Activated CD8-positive, alpha-beta memory T cell treated with anti-CD3 and anti-CD28 coated beads, Interleukin-2, amount 50 U/mL, for 4 hours (primary cell): ENCODE measurements at places on chromosomes 12 and 14.
A peak's percentile ranks its signal among the peaks of the same experiment; 100 is the strongest.

- no peak for DNase-seq
Observed at GRCh38 chr14:95220663-95221231, 63.4 kb upstream of the DICER1 start.

GRCh38 chr14:101494826-101495225, 66.5 kb upstream of the DIO3 start:
- DNase-seq = no peak

DNA sequence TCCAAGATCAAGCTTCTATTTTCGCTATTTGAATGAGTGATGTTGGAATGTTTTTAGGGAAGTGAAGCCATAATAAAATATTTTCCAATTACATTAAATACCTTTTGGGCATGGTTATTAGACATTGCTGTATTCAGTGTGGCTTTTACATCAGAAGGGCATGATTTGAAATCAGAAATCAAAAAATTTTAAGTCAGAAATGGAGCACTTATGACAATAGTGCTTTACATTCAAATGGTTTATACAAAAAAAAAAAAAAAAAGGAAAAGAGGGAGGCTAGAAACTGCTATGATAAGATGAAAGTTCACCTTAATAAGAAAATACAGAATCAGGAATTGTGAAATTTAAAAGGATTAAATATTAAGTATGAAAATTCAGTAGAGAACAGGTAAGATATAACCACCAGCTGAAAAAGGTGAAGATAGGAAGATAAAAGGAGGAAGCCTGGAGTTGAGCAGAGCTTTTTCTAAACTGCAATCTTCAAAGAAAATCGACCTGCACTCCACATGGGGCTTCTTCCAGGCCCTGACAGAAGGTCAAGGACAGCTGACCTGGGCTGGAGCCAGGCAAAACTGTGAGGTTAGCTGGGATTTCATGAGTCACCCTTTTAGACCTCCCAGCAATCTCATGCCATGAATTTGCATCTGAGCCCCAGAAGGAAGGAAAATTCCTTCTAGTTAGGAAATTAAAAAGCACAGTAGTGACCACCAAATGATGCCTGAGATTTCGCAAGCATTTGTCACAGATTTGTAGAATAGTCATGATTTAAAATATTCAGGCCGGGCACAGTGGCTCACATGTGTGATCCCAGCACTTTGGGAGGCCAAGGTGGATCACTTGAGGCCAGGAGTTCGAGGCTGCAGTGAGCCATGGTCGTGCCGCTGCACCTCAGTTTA, 23.4 kb upstream of the BMP4 start:
- no peak for DNase-seq

- no peak for DNase-seq
Observed at GRCh38 chr12:68970951-68971350, 38.0 kb upstream of the CPM start.

- no peak for DNase-seq
Observed at GRCh38 chr14:103216399-103216798, 93.1 kb downstream of the TNFAIP2 start.

DNA sequence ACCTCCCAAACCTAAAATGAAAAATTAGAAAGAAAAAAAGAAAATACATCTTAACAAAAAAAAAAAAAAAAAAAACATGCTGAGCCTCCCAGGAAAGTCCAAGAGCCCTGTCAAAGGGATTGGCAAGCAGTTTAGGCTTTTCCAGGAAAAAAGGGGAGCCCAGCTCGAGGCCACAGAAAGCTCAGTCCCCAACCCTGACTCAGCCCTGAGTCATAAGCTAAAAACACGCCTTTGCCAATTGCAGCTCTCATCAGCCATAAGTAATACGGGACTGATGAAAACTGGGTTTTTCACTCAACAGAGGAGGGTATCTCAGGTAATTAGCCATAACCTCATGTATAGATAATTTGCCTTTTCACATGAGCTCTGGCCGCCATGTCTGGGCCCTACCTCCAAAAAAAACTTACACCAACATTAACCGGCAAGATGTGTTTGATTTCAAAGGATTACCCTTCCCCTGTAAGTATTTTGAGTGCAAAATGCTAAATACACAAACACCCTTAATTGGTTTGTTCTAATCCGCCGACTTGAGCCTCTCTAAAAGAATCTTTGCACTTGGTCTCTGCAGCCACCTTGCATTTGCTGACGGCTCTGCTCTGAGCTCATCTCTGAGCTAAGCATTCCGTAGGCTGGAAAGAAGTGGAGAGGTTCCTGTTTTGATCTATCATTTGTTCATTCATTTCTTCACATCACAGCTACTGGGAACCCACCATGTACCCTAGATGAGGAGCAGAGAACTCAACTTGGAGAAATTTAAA, 319.2 kb downstream of the BCL11B start:
- DNase-seq = no peak

GRCh38 chr12:58915037-58915436, 5.3 kb downstream of the LRIG3 start:
- no peak for DNase-seq

GRCh38 chr14:58362798-58363412, 32.8 kb upstream of the TOMM20L start:
- DNase-seq = no peak

DNA sequence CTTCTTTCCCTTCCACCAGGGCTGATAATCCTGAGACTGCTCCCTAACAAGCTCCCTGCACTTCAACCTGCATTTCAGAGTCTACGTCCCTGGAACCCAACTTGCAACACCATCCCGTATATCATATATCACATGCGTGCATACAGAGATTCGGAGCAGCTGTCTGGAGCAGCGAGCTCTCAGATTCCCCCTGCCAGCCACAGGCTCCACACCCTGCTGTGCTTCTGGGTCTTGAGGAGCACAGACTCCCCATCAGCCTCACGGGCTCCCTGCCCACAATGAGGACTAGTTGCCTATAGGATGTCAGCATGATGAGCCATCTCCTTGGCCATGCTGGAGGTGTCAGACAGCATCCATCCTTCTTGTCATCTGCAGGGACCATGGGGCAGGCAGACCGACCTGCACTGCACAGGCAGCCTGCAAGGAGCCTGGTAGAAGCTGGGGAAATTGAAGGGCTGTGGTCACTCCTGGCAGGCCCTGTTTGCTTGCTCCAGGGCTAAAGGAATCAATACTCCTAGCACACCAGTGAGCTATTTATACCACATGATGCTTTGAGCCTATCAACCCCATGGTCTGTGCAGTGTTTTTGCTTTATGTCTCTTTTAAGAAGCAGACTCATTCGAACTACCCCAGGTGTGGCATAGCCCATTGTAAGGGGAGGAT, 19.6 kb upstream of the HDAC7 start:
- no peak for DNase-seq

- no peak for DNase-seq
Observed at GRCh38 chr12:62832558-62832957, 102.4 kb downstream of the PPM1H start.

DNA sequence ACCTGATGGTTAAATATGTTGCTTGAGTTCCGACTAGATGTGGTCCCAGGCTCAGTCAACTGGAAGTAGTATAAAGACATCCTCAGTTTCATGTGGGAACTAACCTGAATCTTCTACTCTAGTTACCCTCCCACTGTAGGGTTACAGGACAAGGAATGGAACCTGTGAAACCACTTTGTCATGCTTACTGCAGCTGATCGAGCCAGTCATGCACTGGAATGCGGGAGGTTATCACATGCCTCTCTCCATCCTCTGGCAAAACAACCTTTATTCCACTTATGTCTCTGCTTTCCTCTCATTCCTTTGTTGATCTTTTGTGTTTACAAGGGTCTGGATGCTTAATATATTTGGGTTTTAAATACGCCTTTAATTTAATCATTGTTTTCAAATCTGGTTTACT, 111.9 kb upstream of the DDHD1 start:
- no peak for DNase-seq

DNA sequence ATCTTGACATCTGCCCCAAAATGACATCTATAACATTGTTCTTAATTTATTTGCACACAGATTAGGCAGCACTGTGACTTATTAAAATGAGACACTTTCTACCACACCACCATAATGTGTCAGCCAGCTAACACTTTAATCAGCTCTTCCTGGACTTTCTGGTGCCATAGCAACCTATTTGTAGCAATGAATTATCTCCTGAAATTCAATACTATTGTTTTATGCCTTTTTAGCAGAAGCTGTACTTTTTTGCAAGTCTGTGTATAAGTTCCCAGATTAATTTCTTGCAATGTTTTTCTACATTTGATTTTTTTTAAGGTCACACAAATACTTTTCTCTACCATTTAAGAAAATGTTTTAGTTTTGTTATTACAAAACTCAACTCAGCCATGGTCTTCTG, 72.8 kb upstream of the SAV1 start:
- no peak for DNase-seq

- no peak for DNase-seq
Observed at GRCh38 chr12:113010701-113011100, 32.4 kb downstream of the OAS2 start.

- DNase-seq = no peak
Observed at GRCh38 chr14:23043145-23043544, 1.1 kb downstream of the PSMB11 start.

DNA sequence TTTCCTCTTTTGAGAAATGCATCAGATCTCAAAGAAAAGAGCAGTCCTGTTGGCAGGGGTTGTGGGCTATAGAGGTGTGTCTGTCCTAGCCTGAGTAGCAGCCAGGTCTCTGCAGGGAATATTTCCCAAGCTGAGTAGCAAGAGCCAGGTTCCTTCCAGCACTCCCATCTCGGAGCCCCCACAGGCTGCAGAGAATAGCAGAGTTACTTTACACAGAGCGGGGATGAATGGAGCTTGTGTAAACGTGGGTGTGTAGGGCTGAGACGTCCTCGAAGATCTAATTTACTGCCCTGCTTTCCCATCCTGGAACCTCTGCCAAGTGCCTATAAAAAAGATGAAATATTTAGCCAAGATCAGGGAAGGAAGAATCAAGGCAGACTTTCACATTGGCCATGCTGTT, 156.6 kb downstream of the TSPAN9 start:
- DNase-seq = no peak

- DNase-seq = no peak
Observed at GRCh38 chr12:24997970-24998582, 49.2 kb upstream of the BCAT1 start.

GRCh38 chr12:80129895-80130530, 30.7 kb downstream of the OTOGL start:
- no peak for DNase-seq

- no peak for DNase-seq
Observed at GRCh38 chr12:70180130-70180529, 63.1 kb upstream of the CNOT2 start.

GRCh38 chr12:73699318-73699717, 838.3 kb upstream of the ATXN7L3B start:
- DNase-seq = no peak

DNA sequence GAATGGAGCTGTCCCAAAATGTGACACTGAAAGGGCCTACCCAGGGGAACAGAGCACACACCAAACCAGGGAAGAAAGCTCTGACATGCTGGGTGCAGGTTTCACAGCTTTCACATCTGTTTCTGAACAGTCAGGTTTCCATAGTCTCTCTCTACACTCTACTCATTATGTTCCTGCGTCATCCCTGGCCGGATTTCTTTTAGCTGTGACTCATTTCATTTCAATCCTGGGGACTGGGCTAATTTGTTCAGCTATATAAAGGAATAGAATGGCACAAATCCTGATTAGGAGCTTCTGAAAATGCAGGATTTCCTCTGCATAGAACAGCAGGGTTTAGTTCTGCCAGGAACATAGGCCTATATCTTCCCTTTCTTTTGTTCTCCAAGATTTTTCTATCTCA, 649.8 kb downstream of the RPS29 start:
- no peak for DNase-seq

DNA sequence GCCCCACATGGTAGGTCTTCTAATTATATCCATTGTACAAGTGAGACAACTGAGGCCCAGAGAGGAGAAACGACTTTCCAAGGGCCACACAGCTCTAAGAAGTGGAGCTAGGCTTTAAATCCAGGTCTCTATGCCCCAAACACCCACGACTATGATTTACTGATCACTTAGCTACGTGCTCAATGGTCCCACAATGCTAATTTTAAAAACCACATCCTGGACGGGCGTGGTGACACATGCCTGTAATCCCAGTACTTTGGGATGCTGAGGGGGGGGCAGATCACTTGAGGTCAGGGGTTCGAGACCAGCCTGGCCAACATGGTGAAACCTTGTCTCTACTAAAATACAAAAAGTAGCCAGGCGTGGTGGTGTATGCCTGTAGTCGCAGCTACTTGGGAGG, 8.4 kb upstream of the MLEC start:
- DNase-seq = no peak

DNA sequence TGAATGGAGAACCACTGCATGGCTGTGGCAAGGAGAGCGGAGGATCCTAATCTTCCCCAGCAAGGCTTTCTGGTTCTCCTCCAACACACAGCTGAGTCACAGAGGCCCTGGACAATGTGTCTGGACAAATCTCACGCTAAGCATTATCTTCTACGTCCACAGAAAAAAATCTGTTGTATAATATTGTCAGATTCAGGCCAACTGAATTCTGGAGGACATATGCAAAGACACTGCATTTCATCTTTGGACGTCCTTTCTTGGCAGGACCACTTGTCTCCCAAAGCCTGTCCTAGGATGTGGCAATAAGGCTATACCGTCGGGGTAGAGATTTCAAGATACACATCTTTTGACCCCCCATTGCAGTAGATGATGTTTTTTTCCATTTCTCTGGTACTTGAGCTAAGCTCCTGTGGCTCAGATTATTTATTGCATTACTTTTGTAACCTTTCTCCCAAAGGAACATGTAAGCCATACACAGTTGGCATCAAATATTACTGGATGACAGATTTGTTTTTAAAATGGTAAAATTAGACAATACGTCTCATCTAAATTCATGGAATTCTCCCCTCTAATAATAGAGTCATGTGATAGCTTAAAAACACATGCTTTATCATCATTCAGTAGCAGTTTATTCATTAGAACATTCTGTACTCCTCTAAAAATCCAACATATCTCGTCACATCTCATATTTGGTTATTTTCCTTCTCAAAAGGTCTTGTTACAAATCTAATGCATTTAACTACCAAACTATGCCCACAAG, 19.4 kb downstream of the LMO3 start:
- DNase-seq = no peak

GRCh38 chr12:32292151-32292550, 107.2 kb upstream of the FGD4 start:
- no peak for DNase-seq

- DNase-seq = no peak
Observed at GRCh38 chr12:55955344-55955743, 10.5 kb downstream of the PMEL start.

DNA sequence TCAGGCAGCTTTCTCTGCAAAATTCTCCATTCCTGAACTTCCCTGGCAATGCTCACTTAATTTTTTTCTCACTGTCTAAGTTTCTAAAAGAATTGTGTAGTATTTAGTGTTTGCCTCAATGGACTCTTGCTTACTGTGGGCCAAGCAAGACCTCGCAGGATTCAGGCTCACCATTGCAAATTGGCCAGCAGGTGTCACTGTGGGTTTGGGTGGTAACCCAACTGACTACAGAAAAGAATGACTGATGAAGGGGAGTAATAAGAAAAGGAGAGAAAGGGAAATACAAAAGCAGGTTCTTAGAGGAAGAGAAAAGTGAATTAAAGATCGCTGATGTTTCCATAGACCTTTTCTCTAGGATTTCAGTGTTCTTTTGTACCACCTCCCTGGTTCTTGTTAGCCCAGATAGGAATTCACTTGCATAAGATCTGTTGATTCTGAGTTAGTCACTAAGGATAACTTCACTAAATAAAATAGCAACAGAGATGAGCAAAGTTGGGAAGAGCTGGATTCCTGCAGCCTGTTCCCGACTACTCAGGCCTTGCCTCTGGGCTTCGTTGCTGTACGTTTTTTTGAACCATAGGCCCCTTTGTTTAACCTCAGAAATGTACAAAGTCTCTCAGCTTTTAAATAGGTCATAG, 386.5 kb upstream of the DDHD1 start:
- peak; percentile 17 for DNase-seq

- no peak for DNase-seq
Observed at GRCh38 chr12:40915172-40915571, 222.9 kb downstream of the CNTN1 start.
